ENCODE measurements at places on chromosomes 5 and 9.

- no peak for DNase-seq
These were observed 58.9 kb upstream of the COL15A1 start for GRCh38 chr9:98884849-98885248.

GRCh38 chr5:16482891-16483290 is 17.3 kb upstream of the ZNF622 start:
- no peak for DNase-seq

DNA sequence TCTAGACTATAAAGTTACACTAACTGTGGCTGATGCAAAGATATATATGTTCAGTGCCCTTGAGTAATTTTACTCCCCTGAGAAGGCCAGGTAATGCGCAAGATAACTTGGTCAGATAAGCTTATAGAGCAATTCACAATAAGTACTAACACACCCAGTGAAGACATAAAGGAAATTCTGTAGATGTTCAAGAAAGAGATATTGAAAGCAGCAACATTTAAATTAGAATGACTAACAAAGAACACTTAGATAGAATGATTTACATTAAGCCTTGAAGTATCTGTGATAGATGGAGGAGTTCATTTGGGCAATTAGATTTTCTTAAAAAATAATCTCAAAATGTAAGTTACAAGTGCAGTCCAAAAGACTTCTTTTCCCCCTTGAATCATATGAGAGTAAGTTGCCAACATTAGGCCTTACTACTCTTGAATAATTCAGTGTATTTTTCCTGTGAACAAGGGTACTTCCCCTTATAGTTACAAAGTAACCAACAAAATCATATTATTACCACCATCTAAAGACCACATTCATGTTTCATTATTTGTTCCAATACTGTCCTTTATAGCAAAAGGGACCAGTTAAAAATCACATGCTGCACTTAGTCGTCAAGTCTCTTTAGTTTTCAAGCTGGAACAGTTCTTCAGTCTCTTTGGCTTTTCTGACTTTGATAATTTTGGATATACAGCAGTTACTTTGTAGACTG is 44.4 kb upstream of the ELOVL7 start:
- no peak for DNase-seq

DNA sequence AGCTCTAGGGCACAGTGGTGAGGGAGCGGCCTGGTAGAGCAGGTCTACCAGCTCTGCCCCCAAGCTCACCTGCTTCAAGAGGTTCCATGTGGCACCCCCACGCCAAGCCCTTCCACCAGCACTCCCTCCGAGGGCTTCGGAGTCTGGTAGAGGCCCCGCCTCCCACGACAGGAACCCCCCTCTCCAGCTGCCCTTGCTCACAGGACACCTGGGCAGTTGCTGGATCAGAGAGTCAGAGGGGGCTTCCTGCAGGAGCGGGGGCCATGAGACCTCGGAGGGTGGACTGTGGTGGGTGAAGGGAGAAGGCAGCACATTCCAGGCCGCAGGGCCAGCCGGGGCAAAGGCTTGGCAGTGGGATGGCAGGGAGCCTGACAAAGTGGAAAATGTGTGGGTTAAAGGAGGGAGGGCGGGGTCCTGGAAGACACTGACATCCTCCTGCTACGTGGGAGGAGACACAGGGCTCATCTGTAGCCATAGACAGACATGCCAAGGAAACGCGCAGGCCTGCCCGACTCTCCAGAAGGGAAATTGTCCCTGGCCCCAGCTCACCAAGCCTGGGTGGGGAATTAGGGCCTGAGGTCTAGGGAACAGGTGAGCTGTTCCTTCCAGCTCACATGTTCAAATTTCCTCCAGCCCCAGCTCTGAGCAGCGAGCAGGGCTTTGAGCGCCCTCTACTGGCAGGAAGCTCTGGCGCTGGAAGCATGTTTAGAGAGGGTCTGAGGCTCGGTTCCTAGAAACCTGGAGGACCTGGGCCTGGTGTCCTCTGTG is 74.2 kb downstream of the NTNG2 start:
- DNase-seq: peak; percentile 23

GRCh38 chr5:74633695-74634094 is 6.8 kb downstream of the ENC1 start:
- no peak for DNase-seq

- no peak for DNase-seq
These were observed 347 bp upstream of the OLFML2A start for GRCh38 chr9:124776618-124776953.

- DNase-seq: no peak
These were observed 750.3 kb downstream of the CDH12 start for GRCh38 chr5:22102823-22103359.

GRCh38 chr5:176906796-176907195 is 7.7 kb upstream of the HK3 start:
- DNase-seq: no peak

DNA sequence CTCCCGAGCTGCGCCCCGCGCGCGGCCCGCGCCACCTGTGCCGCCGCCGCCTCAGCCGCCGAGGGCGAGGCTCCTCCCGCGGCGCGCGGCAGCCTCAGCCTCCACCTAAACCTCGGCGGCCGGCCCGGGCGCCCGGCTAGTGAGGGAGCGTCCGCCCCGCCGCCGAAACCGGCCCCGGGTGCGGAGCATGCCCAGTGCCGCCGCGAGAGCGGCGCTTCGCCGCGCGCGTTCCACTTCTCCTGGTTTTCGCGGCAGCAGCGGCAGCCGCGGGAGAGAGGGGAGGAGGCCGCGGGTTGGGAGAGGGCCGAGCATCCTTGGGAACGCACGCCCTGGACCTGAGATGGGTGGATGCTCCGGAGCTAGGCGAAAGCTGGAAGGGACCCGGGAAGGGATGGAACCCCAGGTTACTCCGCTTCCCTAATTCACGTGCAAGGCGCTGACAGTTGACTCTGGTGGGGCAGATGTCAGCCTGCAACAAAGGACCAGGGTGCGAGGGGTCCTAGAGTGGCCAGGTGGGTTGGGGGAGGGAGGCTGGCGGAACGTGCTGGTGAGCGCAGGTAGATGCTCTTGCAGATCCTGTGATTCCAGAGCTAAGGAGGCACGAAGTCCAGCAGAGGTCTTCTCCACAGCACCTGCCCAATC is at the start of gene CTNND2:
Gene CTNND2, minus strand, starts transcription at position 182 of the 642 bp plus-strand sequence. CDS start 593 bp downstream, outside the sequence.
- DNase-seq: no peak

DNA sequence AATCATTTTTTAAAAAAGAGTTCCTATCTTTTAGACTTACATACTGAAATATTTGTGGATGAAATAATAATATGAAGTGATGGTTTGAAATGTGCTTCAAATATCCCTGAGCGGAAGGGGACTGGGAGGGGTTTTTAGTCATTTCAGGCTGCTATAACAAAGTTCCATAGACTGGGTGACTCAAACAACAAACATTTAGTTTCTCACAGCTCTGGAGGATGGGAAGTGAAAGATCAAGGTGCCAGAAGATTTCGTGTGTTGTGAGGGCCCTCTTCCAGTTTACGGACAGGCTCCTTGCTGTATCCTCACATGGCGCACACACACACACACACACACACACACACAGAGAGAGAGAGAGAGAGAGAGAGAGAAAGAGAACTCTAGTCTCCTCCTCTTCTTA is 27.1 kb upstream of the TEX10 start:
- no peak for DNase-seq

Data from Kasumi-1 (cell line).